ENCODE measurements at places on chromosomes 1 and 21.

DNA sequence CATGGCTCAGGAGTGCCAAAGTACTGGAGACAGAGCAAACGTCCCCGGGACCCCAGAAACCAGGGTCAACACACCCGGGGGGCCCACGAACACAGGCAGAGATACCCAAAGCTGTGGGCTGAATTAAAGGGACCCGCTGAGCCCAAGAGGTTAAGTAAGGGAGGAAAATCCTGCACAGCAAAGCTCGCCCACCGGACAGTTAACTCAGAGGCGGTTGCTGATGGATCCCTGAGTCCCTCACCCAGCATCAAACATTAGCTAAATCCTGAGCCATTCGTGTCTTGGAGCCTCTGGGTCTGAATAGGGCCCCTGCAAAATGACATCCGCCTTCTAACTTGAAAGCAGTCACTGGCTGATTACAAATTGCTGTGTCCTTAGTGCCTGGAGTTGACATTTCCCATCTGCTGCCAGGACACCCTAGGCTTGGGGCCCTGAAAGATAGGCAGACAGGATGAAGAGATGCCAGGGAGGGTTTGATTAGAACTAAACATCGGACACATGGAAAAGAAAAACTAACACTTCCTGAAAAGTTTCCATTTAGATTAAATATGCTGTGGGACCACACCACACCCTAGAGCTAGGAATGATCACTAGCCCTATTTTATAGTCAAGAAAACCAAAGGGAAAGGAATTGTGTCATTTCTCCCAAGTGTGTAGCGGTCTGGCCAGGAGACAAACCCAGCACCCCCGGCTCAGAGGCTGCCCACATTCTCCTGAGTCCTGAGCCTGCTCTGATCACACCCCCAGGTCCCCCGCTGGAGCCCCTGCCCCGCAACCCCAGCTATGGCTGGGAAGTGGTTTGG lies 239.3 kb downstream of the NPHP4 start:
- DNase-seq: no peak

GRCh38 chr1:233078396-233078795 lies 128.0 kb downstream of the NTPCR start:
- DNase-seq: no peak

DNA sequence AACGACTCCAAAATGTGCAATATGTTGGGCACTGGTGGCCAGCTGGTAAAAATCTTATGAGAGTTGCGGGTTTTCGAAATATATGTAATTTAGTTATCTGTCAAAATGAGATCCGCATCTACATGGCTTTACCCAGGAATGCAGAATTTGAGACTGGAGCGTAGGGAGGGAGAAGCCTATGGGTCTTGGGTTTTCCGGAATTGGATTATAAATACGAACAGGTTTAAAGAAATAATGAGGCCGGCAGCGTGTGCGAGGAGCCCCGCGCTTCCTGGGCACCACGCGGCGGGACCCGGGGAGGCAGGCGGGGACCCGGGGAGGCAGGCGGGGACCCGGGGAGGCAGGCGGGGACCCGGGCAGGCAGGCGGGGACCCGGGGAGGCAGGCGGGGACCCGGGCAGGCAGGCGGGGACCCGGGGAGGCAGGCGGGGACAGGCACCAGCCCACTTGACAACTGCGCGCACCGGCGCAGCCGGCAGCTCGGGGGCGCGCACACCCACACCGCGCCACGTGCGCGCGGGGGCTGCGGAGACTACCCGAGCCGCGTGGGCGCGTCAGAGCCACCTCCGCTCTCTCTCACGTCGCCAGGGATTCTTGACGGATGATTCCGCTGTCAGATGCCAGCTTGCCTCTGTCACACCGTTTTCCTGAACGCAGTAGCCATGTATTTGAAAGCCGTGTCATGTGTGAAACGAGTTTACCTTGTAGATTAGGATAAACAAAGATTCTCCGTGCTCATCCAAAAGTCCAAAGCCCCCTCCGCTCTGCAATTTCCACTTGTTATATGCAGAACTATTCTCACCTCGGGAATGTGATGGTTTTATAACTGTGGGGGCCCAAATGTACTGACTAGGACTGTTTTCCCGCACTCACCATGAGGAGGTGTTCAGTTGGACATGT lies 54.3 kb upstream of the HNRNPU start:
- DNase-seq: no peak

- DNase-seq: peak; percentile 36
These were observed 3.3 kb downstream of the CLCNKB start for GRCh38 chr1:16046842-16047241.

- DNase-seq: no peak
These were observed 22.0 kb downstream of the PHGDH start for GRCh38 chr1:119733754-119734153.

GRCh38 chr1:21069549-21069948 lies 107.1 kb downstream of the EIF4G3 start:
- DNase-seq: peak; percentile 80

GRCh38 chr21:21101911-21102310 lies 103.7 kb downstream of the NCAM2 start:
- peak; percentile 63 for DNase-seq

DNA sequence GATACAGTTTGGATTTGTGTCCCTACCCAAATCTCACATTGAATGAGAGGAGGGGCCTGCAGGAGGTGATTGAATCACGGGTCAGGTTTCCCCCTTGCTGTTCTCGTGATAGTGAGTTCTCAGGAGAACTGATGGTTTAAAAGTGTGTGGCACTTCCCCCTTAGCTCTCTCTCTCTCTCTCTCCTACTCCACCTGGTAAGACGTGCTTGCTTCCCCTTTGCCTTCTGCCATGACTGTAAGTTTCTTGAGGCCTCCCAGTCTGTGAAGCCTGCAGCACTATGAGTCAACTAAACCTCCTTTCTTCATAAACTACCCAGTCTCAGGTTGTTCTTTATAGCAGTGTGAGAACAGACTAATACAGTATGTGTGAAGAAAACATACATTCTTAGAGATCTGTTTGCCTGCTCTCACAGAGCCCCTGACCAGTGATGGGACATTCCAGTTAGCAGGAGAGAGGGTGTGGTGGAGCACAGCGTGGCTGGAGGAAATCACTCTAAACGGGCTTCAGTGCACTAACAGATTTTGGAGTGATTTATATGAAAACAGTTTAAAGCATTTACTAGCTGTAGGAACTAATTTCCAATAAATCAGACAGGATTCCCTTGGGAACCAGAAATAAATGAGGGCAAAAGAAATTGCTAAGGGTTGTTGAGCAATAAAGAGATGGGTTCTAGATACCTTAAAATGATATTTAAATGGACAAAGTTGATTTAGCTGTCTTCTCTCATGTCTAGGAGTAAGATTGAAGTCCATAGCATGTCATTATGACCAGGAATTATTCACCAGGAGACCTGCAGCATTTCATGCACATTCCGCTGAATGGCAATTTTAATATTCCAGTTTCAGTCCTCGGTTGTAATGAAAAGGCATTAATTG lies 411.0 kb downstream of the CAMTA1 start:
- no peak for DNase-seq

DNA sequence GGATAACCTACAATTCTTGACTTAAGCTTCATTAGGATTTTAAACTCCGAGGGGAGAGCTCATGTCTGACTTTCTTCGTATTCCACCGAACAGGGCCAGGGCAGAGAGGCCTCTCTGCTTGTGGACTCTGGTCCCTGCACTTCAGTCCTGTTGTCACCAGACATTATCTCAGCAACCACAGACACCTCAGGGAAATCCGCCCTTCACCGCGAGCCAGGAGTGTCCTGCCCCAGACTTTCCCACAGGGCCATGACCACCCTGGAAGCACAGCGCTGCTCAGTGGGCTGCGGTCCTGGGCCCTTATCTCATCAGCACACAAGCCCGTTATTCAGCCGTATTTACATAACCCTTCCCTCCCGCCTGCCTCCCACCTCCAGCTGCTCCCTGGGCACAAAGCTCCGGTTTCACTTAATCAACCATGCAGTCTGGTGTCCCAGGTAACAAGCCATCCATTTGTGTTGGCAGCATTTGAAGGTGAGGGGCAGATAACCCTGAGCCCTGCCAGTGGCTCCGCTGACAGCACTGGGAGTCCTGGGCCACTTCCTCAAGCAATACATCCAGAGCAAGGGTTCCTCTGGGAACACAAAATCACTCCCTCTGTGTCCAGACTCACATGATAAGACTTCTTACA lies 122.8 kb upstream of the RAB4A start:
- DNase-seq: no peak

DNA sequence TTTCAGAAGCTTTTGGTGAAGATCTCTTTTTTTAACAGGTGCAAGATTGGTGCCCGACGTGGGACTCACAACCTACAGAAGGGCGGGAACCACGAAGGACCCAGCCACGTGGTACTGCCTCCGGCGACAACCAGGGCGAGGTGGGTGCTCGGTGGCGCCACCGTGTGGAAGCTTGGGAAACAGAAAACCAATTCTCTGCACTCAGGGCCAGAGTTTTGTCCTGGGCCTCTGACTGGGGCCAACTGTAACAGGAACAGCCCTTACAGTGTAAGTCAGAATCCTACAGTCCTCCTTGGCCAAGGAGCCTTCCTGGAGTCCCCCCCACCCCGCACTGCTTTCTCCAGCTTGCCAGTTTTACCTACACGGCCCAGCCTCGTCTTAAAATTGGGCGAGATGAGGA lies 11.6 kb upstream of the S100A7A start:
- no peak for DNase-seq

GRCh38 chr1:172776071-172776470 lies 117.2 kb downstream of the FASLG start:
- DNase-seq: no peak

DNA sequence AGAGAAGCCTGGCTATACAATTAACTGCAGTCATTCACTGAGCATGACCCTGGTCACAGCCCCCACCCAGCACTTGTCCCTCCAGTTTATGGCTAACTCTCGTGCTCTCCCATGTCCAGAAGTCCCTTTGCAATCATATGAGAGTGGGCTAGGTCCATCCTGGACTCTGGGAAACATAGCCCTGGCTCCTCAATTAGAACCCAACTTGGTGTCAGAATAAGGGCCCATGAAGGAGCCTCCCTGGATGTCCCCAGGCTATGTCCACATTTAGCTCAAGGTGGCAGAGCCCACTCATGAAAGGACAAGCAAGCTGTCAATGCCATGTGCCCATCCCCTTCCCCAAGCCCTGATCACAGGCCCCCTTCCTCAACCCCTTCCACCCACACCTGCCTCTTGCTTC lies 27.4 kb upstream of the HPDL start:
- DNase-seq: no peak

DNA sequence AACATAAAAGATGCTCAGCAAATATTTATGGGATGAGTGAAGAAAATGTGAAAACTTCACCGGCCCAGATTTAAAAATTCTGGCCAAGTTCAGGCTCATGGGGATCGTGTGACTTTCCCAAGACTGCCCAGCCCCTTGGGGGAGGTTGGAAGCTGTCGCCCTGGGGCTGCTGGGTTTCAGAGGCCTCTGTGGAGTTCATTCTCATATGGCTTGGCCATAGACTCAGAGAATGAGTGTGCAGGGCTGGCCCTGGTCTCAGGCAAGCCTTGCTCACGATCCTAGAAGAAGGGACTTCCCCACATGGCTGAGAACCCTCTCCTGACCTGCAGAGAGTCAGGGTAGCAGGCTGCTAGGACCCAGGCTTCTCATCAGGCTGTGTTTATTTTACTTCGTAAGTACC lies 24.6 kb downstream of the PADI2 start:
- DNase-seq: no peak

GRCh38 chr1:203173566-203173965 lies 2.1 kb downstream of the MYBPH start:
- no peak for DNase-seq

- DNase-seq: no peak
These were observed 61.2 kb downstream of the DNM3 start for GRCh38 chr1:171902527-171902926.

- DNase-seq: peak; percentile 4
These were observed 111.8 kb upstream of the USH2A start for GRCh38 chr1:216535059-216535458.

DNA sequence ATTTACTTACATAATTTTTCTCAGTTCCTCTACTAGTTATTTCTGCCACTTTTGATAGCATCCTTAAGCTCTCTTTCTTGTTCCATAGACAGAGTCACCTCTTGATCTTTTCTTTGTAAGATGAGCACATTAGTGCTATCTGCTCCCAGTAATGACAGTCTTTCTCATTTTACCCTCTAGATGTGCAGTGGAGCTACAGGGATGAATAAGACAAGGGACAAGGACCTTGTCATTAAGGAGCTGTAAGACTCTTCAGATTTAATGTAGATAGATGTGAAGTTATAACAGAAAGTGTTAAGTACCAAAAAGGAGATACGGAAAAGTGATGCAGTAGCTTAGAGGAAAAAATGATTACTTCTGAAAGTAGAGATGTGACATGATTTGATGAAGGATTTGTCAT lies 20.4 kb downstream of the SCP2 start:
- no peak for DNase-seq

- no peak for DNase-seq
These were observed 132.5 kb upstream of the ZNF648 start for GRCh38 chr1:182193908-182194550.

DNA sequence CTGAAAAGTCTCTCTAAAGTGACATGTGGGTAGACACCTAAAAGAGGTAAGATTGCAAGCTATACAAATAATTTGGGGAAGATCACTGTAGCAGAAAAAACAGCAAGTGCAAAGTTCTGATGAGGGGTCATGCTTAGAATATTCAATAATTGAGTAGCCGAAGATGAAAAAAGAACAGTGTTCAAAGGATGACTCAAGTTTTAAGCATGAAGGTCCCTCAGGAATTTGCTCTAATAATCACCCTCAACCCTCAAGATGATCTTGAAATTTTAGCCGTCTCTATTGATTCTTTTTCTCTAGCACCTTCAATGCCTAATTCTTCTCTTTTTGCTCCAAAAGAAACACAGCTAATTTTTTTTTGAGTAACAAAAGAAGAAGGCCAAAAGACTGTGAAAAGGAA lies 190.6 kb upstream of the ZNHIT6 start:
- peak; percentile 35 for DNase-seq

- no peak for DNase-seq
These were observed 14.4 kb downstream of the CDK18 start for GRCh38 chr1:205518661-205519540.

DNA sequence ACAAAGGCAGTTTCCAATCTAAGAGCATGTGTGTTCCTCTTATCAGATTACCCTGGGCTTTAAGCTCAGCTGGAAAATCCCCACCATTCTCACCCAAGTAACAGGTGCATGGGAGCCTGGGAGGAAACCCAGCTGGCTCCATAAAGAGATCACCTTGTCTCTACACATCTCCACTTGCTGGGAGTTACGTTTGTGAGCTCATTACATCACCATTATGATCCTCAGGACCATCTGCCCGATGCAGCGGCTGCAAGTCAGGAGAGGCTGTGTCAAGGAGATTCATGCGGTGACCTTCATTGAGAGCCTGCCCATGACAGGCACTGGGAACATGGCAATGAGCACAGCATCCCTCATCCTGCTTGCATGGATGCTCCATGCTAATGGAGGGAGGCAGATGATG lies 618.0 kb downstream of the NPHP4 start:
- no peak for DNase-seq
